ENCODE measurements at places on chromosomes 4 and X.

GRCh38 chrX:4787971-4788370 is 1074.5 kb upstream of the PRKX start:
- no peak for DNase-seq

DNA sequence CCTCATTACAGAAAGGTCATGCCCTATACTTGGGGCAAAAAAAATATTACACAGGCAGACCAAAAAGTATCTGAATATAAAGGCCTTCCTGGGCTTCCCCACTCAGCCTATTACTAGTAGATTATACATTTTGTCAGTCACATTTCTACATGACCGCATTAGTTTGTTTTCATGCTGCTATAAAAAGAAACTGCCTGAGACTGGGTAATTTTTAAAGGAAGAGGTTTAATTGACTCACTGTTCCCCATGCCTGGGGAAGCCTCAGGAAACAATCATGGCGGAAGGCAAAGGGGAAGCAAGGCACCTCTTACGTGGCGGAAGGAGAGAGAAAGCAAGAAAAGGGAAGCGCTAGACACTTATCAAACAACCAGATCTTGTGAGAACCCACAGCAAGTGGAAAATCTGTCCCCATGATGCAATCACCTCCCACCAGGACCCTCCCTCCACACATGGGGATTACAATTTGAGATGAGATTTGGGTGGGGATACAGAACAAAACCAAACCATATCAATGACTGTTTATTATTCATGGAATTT is 1312.0 kb downstream of the PCDH7 start:
- no peak for DNase-seq

DNA sequence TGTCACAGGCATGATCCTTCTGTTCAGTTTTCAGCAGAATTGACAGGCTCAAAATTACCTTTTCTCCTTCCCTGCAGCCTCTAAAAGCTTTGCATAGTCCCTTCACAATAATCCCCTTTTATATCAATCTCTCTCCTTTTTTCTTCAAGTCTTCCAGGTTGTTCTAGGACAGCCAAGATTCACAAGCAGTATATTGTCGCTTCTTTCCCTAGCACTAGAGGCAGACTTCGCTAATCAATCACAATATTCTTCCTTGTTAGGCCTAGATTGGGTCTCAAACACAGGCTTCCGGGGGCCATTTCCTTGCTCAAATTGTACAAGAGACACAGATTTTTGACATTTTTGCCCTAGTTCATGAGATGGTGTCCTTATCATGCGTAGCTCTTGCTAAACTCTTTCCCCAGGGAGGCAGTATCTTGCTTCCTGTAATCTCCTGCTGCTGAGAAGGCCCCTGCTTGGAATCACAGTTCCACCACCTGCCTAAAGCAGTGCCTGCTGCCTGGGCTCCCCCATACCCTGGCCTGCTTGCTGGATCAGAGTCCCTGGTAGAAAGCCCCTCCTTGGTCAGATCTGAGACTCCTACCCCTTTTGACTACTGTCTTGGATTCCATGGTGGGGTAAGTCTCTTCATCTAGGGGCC is 57.3 kb downstream of the DMP1 start:
- DNase-seq = no peak

- DNase-seq = no peak
These were observed 8.0 kb downstream of the SFRP2 start for GRCh38 chr4:153780876-153781275.

DNA sequence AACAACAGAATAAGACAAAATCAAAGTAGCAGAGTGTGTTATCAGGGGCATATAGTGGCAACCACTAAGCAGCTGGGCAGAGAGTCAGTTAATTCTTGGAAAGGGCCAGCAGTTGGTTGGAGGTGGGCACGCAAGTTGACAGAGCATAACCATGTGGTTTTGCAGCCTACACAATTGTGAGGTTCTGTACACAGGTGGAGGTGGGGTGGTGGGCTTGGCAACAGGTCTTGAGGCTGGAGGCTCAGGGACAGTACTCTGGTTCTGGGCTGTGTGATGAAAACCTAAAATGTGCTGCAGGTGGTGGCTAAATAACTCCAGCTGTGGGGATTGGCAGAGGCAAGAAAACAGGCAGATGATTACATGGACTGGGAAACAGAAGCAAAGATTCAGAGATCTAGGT is 1112.7 kb downstream of the PDHA2 start:
- DNase-seq = no peak

DNA sequence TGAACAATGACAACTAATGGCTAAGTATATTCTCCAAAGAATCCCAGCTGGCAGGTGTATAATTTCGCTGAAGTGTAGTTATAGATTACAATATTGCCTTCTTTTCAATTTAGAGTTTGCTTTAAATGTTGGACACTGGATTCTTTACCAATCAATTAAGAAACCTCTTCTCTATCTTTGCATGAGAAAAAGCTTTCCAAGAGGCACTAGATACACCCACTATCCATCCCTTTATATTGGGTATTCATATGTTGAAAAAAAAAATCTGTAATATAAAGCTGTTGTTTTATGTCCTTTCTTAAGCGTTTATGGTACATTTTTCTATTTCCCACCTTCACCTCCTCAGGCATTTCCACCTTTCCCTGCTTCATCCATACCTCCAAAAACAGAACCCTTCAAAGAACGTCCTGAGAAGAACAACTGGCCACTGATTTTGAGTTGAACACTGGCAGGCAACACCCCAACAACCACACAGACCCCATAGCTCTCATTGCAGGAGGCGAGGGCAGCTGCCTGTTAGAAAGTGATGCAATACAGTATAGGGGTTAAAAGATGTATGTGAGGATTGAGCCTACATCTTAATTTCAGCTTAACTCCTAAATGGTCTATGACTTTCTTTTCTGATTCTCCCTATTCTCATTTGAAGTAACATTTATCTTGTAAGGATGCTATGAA is 11.8 kb downstream of the ADH6 start:
- no peak for DNase-seq

GRCh38 chrX:119880552-119881437 is 9.2 kb downstream of the NDUFA1 start:
- no peak for DNase-seq

DNA sequence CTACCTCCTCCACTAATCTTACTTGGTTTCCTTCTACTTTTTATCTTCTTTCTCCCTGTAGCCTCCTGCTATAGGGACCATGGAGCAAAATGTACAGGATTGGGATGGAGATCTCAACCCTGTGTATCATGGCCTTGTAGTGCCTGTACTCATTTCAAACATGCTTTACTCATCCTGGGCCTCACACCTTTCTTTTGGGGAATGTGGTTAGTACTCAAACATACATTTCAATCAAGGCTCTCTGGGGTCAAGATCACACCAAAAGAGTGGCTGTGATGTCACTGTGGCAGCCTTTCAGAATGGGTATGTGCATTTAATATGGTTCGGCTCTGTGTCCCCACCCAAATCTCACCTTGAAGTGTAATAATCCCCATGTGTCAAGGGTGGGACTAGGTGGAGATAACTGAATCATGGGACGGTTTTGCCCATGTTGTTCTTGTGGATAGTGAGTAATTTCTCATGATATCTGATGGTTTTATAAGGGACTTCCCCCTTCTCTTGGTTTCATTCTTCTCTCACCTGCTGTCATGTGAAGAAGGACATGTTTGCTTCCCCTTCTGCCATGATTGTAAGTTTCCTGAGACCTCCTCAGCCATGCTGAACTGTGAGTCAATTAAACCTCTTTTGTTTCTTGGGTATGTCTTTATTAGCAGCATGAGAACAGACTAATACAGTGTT is 205.1 kb downstream of the RASL11B start:
- DNase-seq = no peak

GRCh38 chr4:187811591-187811990 is 184.0 kb upstream of the ZFP42 start:
- no peak for DNase-seq
